ENCODE measurements at places on chromosomes 7 and 10. TPM values are rescaled to one million over a fixed set of nuclear protein-coding genes. Genes with fewer than 3 reads are reported as not detected.
A peak's percentile ranks its signal among the peaks of the same experiment; 100 is the strongest.

MLLT10 gene
- total RNA-seq: 31.0 TPM

IMMP2L gene
- 8.8 TPM for total RNA-seq

GRCh38 chr7:138716889-138717288 lies 15.7 kb upstream of the SVOPL start:
- no peak for ATAC-seq

PDE1C gene
- total RNA-seq: 0.72 TPM

- ATAC-seq: no peak
These were observed 487.6 kb downstream of the ARL4A start for GRCh38 chr7:13174991-13175390.

GRCh38 chr10:12042409-12042796 lies 206 bp downstream of the UPF2 start:
- peak; percentile 18 for ATAC-seq

- no peak for ATAC-seq
These were observed 56.7 kb downstream of the C10orf120 start for GRCh38 chr10:122642726-122643605.

GRCh38 chr7:36784991-36785940 lies 61.0 kb upstream of the AOAH start:
- peak; percentile 61 for ATAC-seq

- no peak for ATAC-seq
These were observed 80.5 kb downstream of the C10orf105 start for GRCh38 chr10:71638822-71639719.

GRCh38 chr7:138097064-138097741 lies 20.9 kb downstream of the AKR1D1 start:
- ATAC-seq: no peak

DNA sequence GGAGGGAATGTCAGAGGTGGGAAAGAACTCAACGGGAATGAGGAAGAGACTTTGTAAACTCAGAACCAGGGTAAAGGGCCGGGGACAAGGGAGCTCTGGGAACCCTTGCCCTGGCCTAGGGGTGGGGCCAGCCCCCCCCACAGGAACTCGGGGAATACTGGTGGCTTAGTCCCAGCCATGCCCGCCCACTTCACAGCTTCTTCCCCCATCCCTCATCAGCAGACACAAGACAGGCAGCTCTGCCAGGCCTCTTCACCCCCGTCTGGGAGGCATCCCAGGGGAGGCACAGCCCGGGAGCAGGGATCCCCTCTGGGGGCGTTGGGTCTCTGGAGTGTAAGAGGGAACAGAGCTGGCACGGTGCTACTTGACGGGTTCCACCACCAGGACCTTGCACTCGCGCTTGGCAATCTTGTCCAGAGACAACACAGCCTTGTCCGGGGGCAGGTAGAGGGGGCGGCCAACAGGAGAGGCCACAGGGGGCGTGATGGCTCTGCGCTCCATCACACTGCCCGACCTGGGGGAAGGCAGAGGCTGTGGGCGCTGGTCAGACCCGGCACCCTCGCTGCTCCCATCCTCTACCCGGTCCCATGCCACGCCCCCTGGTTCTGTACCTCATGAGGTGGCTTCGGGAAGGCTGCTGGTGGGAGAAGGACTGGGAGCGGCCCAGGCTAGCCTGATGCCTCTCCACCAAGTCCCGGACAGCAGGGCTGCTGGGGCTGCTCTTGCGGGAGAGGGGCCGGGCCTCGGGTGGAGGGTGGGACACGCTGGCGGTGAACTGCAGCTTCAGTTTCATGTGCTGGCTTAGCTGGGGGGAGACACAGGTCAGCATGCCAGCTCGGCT lies 3.7 kb downstream of the TRAPPC14 start:
- ATAC-seq: no peak

DNA sequence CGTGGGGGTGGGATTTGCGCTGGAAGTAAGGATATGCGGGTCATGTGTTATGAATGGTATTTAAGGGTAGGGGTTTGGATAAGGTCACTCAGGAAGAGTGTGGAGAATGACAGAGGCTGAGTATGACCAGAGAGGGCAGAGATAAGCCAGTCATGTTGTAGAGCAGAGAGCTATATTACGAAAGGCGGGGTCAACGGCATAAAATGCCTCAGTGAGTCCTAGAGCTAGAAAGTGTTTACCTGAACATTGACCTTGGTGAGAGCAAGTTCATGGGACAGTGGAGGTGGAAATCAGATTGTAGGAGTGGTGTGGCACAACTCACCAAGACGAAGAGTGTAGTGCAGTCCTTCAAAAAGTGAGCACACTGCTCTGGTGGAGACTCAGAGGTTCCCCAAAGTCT lies 13.8 kb downstream of the LMOD2 start:
- no peak for ATAC-seq

FAM13C gene
- 2.1 TPM for total RNA-seq

NUDT13 gene
- 1.0 TPM for total RNA-seq
